Astrocyte of the spinal cord (primary cell): ENCODE measurements at places on chromosomes 1 and 21.

DNA sequence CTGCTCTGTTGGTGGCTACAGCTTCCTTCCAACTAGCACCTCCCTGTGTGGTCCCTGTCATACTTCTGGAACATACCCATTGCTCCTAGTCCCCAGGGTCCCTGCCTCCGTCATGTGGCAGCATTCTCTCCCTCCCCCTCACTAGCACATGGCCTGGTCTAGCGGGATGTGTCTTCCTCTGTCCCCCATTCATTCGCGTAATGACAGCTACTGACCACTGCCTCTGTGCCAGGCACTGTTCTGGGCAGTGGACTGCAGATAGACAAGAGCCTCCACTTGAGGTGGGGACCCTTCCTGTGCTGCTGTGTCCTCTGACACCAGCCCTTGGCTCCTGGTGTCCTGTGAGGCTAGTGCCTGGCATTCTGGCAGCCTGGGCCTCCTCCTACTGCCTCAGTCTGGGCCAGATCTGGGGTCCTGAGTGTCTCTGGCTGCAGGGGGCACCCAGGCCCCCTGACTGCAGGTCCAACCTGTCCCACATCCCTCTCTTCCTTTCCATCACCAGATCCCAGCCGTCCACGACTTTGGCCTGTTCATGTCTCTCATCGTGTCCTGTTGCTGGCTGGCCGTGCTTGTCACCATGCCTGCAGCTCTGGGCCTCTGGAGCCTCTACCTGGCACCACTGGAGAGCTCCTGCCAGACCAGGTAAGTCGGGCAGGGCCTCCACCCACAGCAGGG lies 38.1 kb downstream of the DISP3 start:
- DNase-seq = no peak

- DNase-seq = no peak
Measured at GRCh38 chr1:25971066-25971810, 26.6 kb downstream of the PAFAH2 start.

DNA sequence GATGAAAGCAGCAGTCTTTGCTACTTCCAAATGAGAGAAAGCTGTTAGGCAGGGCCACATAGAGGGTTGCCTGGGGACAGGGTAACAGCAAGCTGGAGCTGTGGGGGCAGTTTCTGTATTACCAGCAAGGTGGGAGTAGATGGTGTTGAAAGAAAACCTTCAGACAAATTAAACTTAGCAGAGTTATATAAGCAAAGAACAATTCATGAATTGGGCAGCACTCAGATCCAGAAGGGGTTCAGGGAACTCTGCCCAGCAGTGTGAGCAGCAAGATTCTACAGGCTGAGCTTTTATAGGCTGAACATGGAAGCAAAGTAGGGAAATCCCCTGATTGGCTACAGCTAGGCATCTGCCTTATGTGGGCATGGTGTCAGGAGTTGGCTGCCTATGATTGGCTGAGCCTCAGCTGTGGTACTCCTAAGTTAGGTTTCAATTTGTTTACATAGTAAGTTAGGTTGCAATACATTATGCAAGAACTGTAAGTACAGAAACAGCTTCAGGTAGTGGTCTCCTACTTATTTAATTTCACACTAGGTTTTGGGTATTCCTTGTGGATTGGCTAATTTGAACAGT lies 64.1 kb upstream of the TMPRSS2 start:
- no peak for DNase-seq

DNA sequence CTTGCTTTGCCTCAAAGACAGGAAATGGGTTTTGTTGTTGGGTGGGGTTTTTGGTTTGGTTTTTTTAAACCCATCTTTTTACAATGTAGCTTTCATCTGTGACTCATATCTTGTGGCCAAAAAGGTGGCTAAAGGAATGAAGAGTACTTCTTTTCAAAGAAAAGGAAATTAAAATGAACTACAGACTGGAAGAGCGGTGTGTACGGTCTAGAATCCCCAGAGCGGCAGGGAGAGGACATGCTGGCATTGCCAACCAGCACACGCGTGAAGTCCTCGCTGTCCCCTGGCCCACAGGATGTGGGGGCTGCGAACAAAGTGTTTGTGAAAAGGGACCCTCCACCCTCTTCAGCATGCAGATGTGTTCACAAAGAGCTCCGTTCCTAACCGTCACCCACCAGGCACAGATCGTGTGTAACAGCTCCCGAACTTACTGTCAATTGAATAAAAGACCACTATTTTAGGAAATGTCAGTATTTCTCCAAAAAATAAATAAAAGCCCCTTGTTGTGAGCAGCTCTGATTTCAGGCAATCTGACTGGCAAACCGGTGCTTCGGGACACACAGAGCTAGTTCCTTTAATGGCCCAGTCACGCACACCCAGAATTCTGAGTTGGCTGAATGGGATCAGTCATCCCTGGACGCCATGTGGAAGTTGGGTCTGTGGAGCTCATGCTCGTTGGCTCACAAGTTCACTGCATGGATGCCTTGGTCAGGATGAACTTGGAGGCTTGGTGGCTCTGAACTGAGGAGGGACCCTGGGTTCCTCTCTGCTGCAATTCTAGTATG lies 602.9 kb downstream of the NPHP4 start:
- no peak for DNase-seq

- DNase-seq = no peak
Measured at GRCh38 chr1:48107516-48107915, 110.3 kb upstream of the TRABD2B start.

DNA sequence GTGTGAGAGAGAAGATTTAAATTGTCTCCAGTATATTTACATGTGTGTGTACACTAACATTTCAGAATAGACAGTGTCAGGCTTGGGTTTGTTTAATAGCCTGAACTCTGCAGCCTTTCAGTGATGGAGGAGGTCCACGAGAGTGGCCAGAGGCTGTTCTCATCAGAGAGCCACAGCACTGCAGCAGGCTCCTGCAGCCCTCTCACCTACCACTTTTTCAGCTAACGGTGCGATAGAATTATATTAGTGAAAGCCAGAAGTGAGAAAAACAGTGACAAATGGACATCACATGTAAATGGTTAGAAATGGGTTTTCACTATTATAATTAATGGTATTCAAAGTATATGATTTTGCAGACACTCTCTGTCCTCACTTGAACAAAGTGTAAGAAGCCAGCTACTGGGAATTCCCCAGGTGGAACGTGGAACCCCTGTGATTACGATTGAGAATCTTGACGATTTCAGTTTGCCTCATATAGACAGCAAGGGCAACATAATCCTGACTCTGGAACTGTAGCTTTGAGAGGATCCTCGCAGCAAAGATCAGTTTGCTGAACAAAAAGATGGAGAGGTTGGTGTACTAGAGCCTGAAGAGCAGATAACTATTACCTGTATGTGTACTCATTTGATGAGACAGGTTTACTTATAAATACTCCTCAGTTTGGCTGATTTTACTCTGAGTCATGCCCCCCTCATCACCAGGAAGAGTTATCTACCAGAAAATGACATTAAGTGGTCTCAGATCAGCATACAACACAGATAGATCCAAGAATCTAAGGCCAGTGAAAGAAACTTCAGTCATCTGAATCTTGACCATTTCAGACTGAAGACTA lies 31.4 kb downstream of the IFI16 start:
- no peak for DNase-seq

GRCh38 chr1:164699815-164700491 lies 141.0 kb downstream of the PBX1 start:
- no peak for DNase-seq

- peak; percentile 25 for DNase-seq
Measured at GRCh38 chr1:34681480-34682451, 73.1 kb upstream of the GJB5 start.

- DNase-seq = no peak
Measured at GRCh38 chr1:53536606-53537005, 77.4 kb downstream of the DMRTB1 start.

- no peak for DNase-seq
Measured at GRCh38 chr1:114561333-114561732, 20.1 kb downstream of the BCAS2 start.

GRCh38 chr1:152473887-152474537 lies 36.6 kb upstream of the LCE5A start:
- no peak for DNase-seq
